GM13977 (cell line): ENCODE measurements at places on chromosomes 16 and 17.

DNA sequence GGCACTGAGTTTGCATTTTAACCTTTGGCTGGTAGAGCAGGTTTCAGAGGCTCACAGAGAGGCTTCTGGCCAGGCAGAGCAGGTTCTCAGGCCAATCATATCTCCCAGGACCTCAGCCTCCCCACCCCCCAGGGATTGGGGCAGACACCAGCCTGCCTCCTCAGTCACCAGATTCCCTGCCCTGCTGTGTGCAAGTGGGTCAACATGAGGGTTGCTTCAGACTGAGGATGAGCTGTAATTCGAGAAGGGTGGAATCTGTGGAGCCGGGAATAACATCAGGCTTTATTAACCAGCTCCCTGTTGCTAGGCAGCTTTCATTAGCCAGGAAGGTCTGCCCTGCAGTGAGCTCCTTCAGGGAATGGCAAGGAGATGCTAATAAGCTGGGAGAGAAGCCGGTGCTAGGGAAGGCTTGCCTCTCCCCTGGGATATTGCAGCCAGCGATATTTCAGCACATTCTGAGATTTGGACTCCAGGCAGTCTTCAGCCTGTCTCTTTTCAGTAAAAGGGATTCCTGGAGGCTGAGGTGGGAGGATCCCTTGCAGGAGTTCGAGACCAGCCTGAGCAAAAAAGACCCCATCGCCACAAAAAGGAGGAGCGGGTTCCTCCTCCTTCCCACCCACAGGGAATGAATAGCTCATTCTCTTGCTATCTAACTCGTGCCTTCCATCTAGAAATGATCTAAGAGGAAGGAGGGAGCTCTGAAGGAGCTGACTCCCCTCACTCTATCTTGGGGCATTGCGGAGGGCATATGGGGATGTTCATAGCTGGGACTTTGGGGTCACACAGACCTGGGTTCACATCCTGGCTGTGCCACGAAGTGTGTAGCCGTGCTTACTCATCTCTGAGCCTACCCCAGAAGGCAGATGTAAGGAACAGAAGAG lies 10.7 kb downstream of the SGSM2 start:
- no peak for DNase-seq

GRCh38 chr16:28521436-28521835 lies 14.8 kb upstream of the IL27 start:
- DNase-seq, result no peak

DNA sequence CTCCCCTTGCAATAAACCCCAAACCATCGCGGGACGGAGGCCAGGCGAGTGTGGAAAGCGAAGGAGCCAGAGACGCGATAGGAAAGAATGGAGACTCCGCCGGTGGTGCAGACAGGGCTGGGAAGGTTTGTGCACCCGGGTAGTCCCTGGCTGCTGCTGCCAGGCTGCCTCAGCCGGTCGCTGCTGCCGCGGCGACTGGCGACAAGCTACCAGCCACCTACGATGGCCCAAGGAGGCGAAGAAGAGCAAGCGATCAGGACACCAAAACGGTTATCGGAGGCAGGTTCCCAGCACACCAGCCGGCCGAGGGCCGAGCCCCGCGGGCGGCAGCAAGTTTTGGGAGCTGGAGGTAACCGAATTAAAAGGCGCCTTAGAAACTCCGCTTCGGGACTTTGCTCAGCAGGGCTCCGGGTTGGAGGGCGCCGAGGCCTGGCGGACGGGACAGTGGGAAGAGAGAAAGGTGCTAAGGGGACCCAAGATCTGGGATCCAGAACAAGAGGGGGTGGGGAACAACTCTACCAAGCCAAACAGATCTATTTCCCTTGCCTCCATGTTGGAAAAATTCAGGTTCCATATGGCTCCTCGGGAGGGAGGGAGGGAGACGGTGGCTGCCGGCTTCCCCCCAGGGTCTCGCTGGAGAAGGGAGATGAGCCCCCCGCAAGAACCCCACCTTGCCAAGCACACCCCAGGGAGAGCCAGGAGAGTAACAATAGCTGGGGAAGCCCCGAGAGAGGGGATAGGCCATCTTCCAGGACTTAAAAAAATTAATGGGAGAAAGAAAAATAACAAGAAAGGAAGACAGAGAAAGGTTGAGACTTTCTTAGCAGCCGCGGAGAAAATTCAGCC lies 9.7 kb upstream of the HOXB2 start:
- DNase-seq, result no peak

DNA sequence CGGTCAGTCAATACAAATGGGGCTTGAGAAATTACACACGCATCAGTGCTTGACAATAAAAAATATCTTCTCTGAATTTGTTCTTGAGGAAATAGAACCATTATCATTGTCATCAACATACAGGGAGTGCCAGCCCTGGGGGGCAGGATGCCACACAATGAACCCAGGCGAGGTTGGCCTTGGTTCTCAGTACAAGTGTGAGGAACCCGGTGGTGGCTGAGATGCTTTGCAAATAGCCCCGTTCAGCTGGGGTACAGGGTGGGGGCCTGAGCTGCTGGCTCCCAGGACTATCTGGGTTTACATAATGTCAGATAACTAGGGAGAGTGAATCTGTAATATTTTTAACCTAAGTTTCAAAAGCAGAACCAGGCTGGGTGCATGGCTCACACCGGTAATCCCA lies 112.8 kb upstream of the CDC42EP4 start:
- DNase-seq, result no peak

DNA sequence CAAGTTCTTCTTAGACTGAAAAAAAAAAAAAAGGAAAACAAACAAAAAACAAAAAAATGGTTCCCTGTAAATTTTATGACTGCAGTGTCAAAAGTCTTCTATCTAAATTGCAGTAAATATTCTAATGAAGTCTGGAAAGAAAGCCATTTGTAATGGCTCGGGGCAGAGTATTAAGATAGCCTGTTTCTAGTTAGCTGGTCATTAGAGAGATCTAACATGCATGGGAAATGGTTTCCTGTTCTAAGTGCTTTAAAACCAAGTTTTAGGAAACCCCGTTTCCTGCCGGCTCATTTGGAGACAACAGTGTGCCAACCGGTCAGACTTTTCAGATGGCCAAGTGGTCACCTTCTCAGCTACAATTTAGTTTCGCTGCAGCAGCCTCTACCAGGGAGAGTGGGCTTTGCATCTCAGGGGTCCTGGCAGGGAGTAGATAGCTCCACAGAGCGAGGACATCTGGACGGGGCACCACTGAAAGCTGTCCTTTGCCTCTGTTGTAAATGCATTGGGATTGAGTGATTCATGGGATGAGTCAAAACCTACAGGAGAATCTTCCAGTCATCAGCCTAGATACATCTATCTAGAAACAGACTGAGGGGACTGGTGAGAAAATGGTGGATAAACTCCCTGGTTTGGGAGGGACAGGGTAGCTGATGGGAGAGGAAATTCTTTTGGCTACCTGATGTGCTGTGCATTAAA lies 473.2 kb upstream of the SALL1 start:
- no peak for DNase-seq

DNA sequence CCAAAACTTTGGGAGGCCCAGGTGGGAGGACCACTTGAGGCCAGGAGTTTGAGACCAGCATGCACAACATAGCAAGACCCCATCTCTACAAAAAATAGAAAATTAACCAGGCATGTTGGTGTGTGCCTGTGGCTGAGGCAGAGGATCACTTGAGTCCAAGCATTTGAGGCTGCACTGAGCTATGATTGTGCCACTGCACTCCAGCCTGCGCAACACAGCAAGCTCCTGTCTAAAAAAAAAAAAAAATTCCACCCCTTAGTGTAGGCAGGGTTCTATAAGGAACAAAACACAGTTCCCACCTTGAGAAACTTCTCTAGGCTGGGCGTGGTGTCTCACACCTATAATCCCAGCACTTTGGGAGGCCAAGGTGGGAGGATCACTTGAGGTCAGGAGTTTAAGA lies 36.3 kb upstream of the HAPSTR1 start:
- no peak for DNase-seq

- DNase-seq, result no peak
These were observed 14.3 kb downstream of the LITAF start for GRCh38 chr16:11572301-11572995.

DNA sequence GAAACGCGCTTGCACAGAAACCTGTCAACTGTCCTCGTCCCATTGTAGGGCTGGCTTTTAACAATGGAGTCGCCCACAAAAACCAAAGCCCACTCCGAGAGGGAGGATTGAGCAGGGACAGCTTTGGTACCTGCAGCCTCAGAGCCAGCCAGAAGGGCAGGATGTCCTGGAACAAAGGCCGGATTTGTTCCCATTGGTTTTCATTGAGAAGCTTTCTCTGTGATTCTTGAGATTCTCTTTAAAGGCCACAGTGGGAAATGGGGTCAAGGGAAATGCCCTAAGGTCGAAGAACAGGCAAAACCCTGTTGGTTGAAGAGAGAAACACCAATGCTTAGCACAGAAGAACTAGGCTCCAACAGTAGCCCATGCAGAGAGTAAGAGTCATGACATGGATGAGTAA lies 65.4 kb downstream of the C16orf78 start:
- DNase-seq, result no peak

DNA sequence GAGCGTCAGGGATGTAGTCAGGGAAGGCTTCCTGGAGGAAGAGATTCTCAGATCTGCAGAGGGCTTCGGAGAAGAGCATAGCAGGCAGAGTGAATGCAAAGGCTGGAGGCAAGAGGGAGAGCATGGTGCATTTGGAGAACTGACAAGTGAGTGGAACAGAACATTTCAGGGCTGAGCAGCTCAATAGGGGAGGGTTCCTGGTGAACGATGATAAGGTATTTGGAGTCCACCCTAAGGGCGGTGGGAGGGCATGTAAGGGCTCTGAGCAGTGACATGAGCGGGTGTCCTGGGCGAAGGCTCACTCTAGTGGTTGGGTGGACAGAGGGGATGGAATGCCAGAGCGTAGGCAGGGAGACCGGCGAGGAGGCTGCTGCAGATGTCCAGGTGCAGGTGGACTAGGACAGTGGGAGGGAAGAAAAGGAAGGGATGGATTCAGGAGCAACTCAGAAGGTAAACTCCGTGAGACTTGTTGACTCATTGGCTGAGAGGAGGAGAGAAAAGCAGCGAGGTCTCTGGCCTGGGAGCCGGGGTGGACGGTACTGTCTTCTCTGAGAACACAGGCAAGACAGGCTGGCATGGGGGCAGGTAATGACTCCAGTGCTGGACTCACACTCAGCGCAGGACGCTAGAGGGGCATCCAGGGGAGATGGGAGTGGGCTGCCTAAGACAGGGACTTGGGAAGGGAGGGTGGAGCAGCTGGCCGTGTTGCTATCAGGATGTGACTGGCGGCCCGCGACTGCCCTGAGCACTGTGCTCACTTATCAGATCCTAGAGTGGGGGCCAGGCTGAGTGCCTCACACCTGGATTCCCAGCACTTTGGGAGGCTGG lies 1.4 kb upstream of the PITPNA start:
- no peak for DNase-seq

DNA sequence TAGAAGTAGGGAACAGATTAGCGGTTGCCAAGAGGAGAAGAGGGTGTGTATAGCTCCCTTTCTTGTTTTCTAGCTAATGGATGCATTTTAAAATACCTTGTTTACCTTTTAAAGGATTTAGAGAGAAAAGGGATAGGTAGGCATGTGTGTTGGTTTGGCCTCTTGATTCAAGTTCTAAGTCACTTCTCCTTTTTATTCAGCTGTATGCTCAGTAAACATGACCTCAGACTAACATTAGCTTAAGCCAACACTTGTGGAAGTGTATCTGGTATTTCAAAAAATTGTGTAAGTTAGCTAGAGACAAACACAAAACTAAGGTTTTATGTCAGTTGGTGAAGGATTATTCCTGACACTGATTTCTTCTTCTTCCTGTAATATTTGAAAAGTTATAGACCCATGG lies 204.1 kb upstream of the NOG start:
- no peak for DNase-seq

DNA sequence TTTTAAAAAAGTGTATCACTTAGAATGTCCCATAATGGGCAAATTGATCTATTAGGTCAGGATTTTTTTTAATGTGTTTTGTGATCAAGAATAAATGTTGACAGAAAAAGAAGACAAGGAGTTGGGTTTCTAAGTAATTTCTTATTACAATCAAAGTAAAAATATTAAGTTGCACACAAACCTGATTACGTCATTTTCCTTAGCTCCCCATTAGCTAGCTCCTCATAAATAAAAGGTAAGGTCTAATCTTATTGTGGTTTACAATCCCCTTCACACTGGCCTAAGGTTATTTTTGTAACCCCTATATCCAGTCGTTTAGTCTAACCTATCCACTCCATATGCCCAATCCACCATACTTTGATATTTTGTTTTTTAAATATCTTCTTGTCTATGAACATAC lies 7.6 kb downstream of the CA10 start:
- no peak for DNase-seq

DNA sequence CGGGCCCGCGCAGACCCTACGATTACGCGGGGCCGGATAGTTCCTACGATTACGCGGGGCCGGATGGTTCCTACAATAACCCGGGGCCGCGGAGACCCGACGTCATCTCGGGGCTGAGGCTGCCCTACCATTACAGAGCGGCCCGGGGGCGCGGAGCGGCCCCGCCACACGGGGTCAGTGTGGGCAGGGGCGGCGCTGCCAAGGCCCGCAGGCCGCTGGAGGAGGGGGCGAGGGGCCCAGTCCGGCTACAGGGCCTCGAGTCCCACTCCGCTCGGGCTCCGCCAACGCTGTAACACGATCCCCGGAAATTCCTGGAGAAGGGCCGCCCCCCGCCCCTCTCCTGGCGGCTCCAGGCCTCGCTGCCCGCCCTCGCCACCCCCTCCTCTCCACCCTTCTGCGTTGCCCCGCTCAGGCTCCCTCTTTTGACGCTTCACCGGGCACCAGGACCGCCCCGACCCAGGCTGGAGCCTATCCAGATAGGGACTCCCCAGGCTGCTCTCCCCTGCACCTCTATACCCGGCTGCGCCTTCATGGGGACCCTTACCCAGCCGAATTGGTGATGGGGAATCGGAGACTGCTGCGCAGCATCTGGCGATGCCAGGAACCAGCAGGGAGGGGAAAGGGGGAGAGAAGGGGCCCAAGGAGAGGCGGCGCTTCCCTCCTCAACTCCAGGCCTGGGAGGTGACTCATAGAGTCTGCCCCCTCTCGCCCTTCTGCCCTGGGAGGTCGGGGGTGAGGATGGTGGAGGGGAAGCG lies at the start of gene RAB34:
Gene RAB34, minus strand, starts transcription at position 291 of the 755 bp plus-strand sequence. CDS start 602 bp downstream, outside the sequence.
- DNase-seq, result no peak

DNA sequence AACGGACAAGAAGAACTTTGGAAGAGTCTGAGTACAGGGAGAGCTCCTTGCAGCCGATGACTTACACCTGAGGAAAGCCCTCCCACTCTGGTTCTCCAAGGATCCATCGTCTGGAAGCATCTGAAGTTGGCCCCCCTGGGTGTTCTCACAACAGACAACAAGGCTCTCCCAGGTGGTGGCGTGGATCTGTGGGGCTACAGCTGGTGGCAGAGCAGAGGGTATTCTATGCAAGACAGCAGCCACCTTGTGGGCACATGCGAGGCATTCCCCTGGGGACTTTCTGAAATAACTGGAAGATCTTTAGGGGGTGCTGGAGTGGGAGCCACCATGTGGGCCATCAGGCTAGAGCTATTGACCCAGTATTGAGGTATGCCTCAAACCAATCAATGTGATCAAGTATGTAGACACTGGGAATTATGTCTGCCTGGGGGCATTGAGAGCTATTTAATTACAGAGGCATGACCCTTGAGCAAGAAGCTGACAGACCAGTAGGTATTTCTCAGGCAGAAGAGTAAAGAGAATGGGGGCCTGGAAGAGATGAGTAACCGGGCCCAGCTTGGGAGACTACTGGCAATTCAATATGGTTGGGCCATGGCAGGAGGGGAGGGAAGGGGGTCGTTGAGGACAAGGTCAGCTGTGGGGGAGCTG lies 6.9 kb upstream of the KRT19 start:
- DNase-seq, result no peak

GRCh38 chr17:57493171-57493570 lies 236.8 kb downstream of the MSI2 start:
- peak; percentile 34 for DNase-seq
